Immature natural killer cell (primary cell): ENCODE measurements at places on chromosomes 2 and 18. TPM values are rescaled to one million over a fixed set of nuclear protein-coding genes. Genes with fewer than 3 reads are reported as not detected.

GRCh38 chr2:7028846-7029245, 111.6 kb downstream of the RNF144A start:
- peaks cover 30% of the 10 kb centered on the region for H3K36me3 ChIP-seq
- H3K4me1 ChIP-seq = peaks cover 7% of the 10 kb centered on the region
- no peak overlapping the region for H3K4me3 ChIP-seq
- DNase-seq = no peak
- peaks cover 3% of the 10 kb centered on the region for H3K27me3 ChIP-seq

DNA sequence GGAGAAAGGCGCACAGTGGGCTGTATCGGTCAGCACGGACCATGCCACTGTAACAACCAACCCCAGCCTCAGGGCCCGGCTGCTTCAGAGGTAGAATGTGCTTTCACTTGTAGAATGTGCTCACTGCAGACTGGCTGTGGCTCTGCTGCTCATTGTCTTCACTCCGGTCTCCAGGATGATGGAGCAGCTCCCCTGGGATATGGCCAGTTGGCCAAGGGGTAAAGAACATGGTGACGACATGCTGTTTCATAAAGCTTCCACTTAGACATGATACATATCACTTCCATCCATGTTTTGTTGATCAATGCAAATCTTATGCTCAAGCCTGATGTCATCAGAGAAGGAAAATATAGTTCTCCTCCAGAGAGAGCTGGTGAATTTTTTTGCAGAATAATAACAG, 127.7 kb downstream of the SMAD2 start:
- peaks cover 5% of the 10 kb centered on the region for H3K36me3 ChIP-seq
- peaks cover 4% of the 10 kb centered on the region for H3K27me3 ChIP-seq
- no peaks in the 10 kb centered on the region for H3K4me1 ChIP-seq
- no peak for DNase-seq
- H3K27ac ChIP-seq = no peak overlapping the region
- H3K4me3 ChIP-seq = no peak overlapping the region

The SAG gene
- polyA plus RNA-seq = not detected

The TUBA3E gene
- polyA plus RNA-seq = not detected

The EVA1A gene
- polyA plus RNA-seq = not detected

GRCh38 chr2:214497489-214497888, 86.6 kb downstream of the VWC2L start:
- H3K4me1 ChIP-seq = no peaks in the 10 kb centered on the region
- no peak for DNase-seq
- H3K27me3 ChIP-seq = peaks cover 2% of the 10 kb centered on the region

The TMEM182 gene
- polyA plus RNA-seq = 6.2 TPM

DNA sequence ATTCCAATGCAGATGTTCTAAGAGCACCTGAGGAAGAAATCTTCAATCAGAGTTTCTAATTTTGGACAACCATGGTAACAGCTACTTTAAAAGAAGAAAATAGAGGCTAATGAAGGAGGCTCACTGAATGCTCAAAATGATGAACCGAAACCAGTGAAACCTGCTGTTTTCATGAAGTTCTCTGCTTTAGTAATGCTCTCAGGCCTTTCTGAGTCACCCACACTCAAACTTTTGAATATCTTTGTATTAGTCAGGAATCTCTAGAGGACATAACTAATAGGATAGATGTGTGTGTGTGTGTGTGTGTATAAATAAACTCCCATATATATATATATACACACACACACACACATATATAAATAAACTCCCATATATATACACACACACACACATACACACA, 76.9 kb upstream of the RIT2 start:
- DNase-seq = no peak
- H3K4me3 ChIP-seq = no peak overlapping the region
- H3K4me1 ChIP-seq = no peaks in the 10 kb centered on the region
- H3K27ac ChIP-seq = no peak overlapping the region

GRCh38 chr2:25165992-25166875, 2.1 kb downstream of the POMC start:
- peaks cover 13% of the 10 kb centered on the region for H3K4me1 ChIP-seq
- peak overlapping the region; percentile 14 for H3K4me3 ChIP-seq
- H3K27ac ChIP-seq = no peak overlapping the region
- DNase-seq = no peak
- H3K27me3 ChIP-seq = peaks cover 43% of the 10 kb centered on the region
- H3K36me3 ChIP-seq = no peaks in the 10 kb centered on the region

The OTX1 gene
- polyA plus RNA-seq = not detected

The CD207 gene
- polyA plus RNA-seq = not detected

The SKA1 gene
- polyA plus RNA-seq = 1.2 TPM

The TOGARAM2 gene
- 9.5 TPM for polyA plus RNA-seq

The CLEC4F gene
- not detected for polyA plus RNA-seq

DNA sequence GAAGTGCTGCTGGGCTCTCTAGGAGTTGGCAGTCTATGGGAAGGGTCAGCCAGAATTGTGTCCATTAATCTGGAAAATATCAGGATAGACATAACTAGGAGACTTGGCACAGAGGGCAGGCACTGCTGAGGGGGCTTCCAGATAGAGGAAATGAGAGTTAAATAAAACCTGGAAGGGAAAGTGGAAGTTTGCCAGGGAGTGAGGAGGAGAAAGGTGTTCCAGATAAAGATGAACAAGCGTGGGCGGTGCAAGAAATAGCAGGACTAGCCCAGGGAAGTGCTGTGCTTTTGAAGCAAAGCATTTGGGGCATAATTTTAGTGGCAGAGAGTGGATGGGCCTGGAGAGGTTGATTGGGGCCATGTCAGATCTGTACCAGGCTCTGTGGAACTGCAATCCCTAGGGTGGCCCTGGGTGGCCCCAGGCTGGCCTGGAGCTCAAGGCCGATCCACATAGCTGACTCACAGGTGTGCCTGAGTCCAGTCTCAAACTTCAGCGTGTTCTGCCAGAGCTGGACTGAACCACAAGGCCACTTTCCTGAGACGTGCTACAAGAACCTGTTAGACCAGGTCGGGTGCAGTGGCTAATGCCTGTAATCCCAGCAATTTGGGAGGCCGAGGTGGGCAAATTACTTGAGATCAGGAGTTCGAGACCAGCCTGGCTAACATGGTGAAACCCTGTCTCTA, 26.9 kb downstream of the GALM start:
- peak overlapping the region; percentile 9 for H3K27ac ChIP-seq
- peaks cover 23% of the 10 kb centered on the region for H3K36me3 ChIP-seq
- no peak overlapping the region for H3K4me3 ChIP-seq
- peaks cover 10% of the 10 kb centered on the region for H3K4me1 ChIP-seq
- DNase-seq = no peak

GRCh38 chr2:30040147-30040546, 106.7 kb upstream of the YPEL5 start:
- H3K4me3 ChIP-seq = no peak overlapping the region
- H3K4me1 ChIP-seq = no peaks in the 10 kb centered on the region
- peaks cover 5% of the 10 kb centered on the region for H3K27me3 ChIP-seq
- H3K36me3 ChIP-seq = no peaks in the 10 kb centered on the region
- H3K27ac ChIP-seq = no peak overlapping the region
- no peak for DNase-seq

DNA sequence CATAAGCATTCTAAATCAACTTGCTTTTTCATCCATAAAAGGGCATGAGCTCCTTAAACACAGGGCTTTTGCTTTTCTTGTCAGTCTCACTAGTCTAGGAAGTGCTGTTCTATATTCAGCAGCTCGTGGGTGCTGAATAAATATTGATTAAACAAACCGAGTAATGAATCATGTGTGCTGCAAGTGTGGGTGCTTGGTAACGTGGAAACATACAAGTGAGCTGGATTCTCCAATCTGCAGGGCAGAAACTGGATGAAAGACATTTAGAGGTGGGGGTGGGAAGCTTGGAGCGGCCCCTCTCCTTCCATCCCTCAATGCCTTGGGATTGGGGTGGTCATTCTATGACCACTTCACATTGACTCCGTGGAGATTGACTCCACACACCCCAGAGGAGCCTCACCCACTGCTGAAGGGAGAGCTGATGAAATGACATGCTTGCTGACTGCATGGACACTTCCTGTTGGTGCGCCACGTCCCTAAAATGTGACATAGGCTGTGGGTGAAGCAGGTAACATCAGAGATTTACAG, 114.6 kb downstream of the DOCK10 start:
- H3K36me3 ChIP-seq = peaks cover 22% of the 10 kb centered on the region
- H3K4me1 ChIP-seq = peaks cover 99% of the 10 kb centered on the region

DNA sequence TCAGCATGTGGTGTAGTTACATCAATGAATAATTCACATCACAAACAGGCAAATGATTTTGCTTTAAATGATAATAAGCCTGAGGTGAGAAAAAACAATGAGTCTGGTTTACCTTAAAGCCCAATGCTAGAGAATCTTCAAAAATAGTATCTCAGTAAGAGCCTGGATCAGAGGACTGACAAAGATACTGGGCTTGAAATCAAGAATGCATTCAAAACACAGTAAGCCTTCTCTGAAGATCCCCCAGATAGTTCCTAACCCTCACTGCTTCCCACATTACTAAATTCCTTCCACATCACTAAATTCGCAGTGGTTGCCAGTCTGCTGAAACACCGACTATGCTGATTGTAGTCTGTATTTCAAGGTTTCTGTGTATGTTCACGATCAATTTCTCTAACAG, 514.9 kb downstream of the SUCLG1 start:
- H3K4me1 ChIP-seq = no peaks in the 10 kb centered on the region
- DNase-seq = no peak
- H3K36me3 ChIP-seq = no peaks in the 10 kb centered on the region
- H3K27me3 ChIP-seq = no peaks in the 10 kb centered on the region
- H3K27ac ChIP-seq = no peak overlapping the region

The SLC30A3 gene
- polyA plus RNA-seq = not detected

DNA sequence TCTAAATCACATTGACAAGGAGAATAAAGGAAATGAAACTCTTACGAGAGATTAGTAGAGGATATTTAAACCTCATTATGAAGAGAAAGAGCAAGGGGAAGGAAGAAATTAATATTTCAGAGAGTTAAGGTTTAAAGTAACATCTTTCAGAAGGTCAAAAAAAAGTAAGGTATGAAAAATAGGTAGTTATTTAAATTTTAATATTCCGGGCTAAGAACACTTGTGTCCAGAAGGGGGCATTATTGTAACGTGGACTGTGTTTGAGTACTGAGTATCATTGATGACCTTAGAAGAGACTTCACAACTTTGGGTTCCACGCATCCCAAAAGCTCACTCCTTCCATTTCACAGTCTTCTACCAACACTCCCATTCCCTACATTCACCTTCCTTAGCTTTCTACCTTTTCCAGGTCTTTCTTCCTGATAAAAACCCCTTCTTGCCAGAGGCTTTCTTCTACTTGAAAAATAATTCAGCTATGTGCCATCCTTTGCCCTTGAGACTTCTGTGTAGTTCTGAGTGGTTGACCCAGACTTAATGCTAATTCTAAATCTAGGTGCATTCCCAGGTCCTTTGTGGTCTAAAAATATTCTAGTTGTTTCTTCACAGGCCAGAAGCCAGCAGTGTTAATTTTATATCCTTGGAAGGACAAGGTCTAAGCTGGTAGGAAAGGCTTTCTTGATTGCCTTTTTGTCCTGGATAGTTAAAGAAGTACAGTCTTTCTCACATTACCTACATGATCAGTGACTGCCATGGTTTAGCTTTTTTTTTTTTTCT, 16.5 kb downstream of the DYNC1I2 start:
- H3K36me3 ChIP-seq = peaks cover 4% of the 10 kb centered on the region
- H3K4me1 ChIP-seq = peaks cover 3% of the 10 kb centered on the region
- peak overlapping the region; percentile 60 for H3K27ac ChIP-seq

The SERPINB10 gene
- polyA plus RNA-seq = not detected

The HOXD1 gene
- not detected for polyA plus RNA-seq

- no peak for DNase-seq
- H3K27me3 ChIP-seq = peaks cover 6% of the 10 kb centered on the region
- H3K36me3 ChIP-seq = no peaks in the 10 kb centered on the region
- H3K4me3 ChIP-seq = no peak overlapping the region
These were observed 33.1 kb upstream of the RASGRP3 start for GRCh38 chr2:33443274-33443829.

GRCh38 chr2:44946372-44947027, 5.0 kb downstream of the SIX3 start:
- DNase-seq = no peak
- no peak overlapping the region for H3K4me3 ChIP-seq
- peaks cover 21% of the 10 kb centered on the region for H3K4me1 ChIP-seq
- H3K36me3 ChIP-seq = no peaks in the 10 kb centered on the region
- peaks cover 48% of the 10 kb centered on the region for H3K27me3 ChIP-seq
- no peak overlapping the region for H3K27ac ChIP-seq

DNA sequence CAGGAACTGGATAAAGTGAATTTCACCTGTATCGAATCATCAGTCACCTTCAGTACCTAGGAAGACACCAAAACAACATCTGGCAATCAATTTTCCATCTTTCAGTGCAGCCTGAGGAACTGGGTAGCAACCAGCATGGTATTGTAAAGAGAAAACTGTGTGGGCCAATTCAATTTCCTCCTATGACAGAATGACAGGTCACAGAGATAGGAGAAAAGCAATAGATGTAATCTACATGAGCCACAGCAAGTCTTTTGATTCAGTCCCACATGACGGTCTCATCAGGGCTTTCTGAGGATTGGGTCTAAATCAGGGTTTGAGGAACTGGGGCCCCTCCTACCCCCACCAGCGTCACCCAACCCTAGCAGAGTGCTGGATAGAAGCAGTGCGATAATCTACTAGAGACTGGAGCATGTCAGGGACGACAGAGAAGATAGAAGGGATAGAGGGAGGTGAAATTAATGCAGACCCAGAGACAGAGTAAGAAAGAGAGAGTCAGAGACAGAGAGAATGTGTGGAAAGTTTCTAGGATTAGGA, 268.7 kb downstream of the LRRTM1 start:
- H3K36me3 ChIP-seq = no peaks in the 10 kb centered on the region
- H3K4me3 ChIP-seq = no peak overlapping the region
- H3K27ac ChIP-seq = no peak overlapping the region
- H3K4me1 ChIP-seq = no peaks in the 10 kb centered on the region
- DNase-seq = no peak

GRCh38 chr18:78517973-78518372, 461.6 kb upstream of the SALL3 start:
- H3K27me3 ChIP-seq = no peaks in the 10 kb centered on the region
- no peak overlapping the region for H3K4me3 ChIP-seq
- H3K27ac ChIP-seq = no peak overlapping the region
- no peaks in the 10 kb centered on the region for H3K36me3 ChIP-seq

The CHRND gene
- polyA plus RNA-seq = not detected

- DNase-seq = no peak
- no peak overlapping the region for H3K27ac ChIP-seq
- peaks cover 3% of the 10 kb centered on the region for H3K27me3 ChIP-seq
- no peak overlapping the region for H3K4me3 ChIP-seq
- peaks cover 12% of the 10 kb centered on the region for H3K4me1 ChIP-seq
- H3K36me3 ChIP-seq = peaks cover 14% of the 10 kb centered on the region
These were observed 14.6 kb downstream of the CNDP2 start for GRCh38 chr18:74510770-74511095.
